ENCODE measurements at places on chromosomes 11 and 22.

DNA sequence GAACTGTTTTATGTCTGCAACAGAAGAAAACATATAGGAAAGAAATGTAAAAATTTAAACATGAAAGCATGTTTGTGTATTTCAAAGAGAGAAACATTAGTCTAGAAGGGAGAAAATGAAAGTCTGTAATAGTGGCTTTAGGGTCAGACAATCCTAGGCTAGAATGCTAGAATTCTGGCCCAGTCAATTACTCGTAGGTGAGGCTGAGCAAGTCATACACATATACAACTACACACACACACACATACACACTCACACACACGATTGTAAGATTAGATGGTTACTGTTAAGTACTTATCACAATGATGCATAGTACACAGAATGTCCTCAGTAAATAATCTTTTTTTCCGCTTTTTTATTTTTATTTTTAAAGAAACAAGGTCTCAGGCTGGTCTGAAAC is 37.7 kb upstream of the PCF11 start:
- no peak for DNase-seq

- no peak for DNase-seq
These were observed 112.0 kb upstream of the OR5AK2 start for GRCh38 chr11:56876621-56877275.

DNA sequence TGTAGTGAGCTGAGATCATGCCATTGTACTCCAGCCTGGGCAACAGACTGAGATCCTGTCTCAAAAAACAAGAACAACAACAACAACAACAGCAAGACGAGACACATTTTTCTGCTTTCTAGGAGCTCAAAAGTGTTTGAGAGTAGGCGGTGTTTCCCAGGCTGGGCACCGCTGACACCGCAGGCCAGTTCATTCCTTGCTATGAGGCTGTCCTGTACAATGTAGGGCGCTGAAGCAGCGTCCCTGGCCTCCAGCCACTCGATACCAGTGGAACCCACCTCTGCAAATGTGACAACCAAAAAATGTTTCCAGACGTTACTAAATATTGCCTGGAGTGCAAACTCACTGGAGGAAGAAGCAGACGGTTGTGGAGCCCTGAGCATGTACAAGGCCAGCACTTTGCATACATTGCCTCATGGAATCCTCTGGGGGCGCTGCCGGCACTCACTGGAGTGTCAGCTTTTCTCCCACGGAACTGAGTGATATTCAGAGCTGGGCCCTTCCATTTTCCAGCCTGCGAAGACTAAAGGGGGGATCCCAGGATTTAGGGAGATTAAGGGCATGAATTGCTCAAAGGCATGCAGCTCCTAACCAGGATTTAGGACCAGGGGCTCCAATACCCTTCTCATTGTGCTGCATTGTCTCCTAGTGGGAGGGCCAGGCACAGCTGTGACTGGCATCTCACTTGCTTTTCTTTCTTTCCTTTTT is 5.8 kb upstream of the MIEF1 start:
- DNase-seq: no peak

- DNase-seq: no peak
These were observed 59.7 kb upstream of the RASSF10 start for GRCh38 chr11:12949453-12949852.

DNA sequence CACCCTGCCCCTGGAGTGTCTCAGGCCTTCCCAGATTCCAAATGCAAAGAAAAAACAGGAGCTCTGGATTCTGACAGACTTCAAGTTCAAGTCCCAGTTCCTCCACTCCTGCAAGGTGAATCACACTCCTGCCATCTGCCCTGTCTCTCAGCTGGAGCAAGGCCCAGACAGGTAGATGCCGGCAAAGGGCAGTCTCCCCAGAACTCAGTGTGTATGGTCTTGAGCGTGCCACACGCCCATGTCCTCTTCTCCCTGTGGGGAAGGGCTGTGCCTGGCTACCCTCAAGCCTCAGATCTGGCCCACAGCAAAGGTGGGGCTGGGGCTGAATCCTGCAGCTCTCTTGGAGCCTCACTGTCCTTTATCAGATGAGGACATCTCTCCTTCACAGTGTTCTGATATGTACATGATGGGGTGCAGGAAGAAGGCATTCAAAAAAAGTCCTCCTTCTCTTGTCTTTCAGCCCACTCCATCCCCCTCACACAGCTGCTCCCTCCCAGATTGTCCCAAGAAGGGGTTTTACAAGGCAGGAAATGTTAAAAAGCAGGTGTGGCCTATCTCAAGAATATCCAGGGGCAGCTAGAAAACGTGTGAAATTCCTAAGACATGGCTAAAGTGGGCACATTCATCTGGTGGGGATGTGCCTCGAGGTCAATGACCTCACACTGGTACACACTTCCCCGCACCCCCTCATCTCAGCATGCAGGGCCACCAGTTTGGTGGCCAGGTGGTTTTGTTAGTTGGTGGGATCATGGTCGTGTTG is 27.7 kb upstream of the ARFGAP3 start:
- no peak for DNase-seq

GRCh38 chr11:11987503-11988022 is 20.9 kb downstream of the DKK3 start:
- no peak for DNase-seq

DNA sequence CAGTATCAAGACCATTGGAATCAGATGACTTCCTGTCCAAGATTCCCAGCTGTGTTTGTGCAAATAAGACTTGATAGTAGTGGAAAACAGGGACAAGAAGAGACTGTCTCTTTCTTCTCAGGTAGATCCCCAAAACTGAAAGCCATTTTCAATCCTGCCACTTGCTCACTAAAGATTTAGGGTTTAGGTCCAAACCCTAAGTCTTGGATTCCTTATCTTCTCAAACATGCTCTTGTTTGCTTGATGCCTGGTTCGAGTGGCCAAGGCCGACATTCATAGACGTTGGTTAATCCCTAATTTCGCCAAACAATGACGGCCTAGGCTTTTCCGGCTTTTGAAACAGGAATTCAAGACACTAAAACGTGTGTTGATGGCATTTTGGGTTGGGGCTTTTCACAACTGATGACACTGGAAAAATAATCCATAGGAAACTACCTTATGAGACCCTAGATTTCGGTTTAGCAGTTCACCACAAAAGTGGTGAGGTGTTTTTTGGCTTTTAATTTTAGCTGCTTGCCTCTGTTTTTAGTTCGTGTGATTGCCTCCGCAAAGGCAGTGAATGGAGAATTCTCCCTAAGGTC is 1.0 kb upstream of the GTPBP1 start:
- DNase-seq: no peak

DNA sequence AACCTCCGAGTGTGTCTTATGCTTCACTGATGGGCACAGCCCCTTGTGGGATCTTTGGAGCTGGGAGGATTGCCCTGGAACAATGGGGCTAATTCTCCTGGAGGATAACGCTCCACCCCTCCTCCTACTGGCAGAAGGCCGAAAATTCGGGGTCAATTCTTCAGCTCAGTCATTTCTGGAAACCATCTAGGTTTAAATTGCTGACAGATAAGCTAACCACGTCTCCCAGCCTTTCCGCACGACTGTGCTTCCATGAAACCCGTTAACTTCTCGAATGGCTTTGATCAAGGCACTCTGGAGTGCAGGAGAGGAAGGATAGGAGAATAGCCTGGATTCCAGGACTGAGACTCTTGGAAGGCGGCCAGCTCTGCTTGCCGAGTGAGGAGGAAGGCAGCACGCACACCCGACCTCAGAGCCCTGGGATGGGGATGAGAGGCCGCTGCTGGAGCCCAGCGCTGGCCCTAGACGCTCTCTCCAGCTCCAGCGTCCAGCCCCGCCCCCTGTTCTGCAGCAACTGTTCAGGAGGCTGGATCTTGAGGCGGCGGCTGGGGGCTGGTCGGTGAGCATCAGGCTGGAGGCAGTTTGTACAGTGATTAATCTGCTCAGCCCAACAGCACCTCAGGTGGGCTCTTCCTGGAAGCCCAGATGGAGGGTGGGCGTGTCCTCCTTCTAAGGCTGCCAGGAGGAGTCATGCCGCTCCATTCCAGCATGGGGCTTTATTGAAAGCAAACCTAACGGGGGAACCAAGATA is 176.7 kb upstream of the NCAM1 start:
- no peak for DNase-seq

- DNase-seq: no peak
These were observed 19.5 kb upstream of the SCGB1A1 start for GRCh38 chr11:62399172-62399877.

Measured in SW 1271 (cell line).